ENCODE measurements at places on chromosomes 2 and 18.
A peak's percentile ranks its signal among the peaks of the same experiment; 100 is the strongest.

DNA sequence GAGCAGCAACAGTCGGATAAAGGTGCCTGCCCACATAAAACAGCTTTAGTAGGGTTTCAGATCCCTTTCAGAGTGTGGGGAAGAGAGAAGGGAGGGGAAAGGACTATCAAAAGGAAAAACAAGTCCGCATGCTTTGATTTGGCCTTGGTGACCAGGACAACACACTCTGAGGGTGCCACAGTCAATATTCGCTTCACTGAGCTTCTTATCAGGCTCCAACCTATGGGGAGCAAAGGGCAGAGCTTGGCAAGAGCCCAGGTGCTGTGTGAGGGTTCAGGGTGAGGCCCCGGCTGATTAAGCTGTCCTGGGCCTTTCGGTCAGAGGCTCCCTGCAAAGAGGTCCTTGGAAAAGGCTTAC lies 237.4 kb upstream of the SMAD2 start:
- no peak for DNase-seq

- no peak for DNase-seq
These were observed 562 bp downstream of the TWSG1 start for GRCh38 chr18:9334973-9335696.

- DNase-seq, result no peak
These were observed 312.2 kb upstream of the EPAS1 start for GRCh38 chr2:45984896-45985473.

DNA sequence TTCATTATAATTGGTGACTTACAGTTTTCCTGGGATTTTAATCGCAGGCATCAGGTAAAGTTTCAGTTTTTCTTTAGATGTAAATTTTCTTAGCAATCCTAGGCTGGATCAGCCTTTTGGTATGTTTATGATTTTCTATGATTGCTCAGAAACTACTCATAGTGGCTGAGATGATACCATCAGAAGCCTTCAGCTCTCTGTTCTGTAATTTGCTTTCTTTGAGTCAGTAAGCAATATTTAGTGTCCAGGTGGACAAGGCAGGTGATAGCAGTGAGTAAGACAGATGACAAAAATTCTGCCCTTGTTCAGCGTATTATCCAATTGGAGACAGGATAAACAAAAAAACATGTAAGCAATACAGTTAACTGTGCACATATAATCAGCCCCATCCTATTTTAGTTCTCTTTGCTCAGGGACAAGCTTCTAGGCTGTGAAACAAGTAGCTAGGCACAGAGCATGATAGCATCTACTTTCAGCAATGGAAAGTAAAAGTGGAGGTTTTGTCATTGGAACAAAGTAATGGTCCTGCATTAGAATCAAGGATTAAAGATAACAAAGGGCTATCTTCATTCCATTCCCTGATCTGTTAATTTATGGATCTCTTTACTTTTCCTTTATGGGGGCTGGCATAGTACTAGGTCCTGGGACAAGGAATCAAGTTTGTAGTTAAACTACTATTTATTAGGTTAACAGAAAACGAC lies 100.8 kb downstream of the EPC2 start:
- no peak for DNase-seq

- DNase-seq, result no peak
These were observed 105.1 kb downstream of the SLC8A1 start for GRCh38 chr2:40346535-40347354.

GRCh38 chr2:190648289-190649034 lies 421 bp upstream of the NAB1 start:
- peak; percentile 92 for DNase-seq

DNA sequence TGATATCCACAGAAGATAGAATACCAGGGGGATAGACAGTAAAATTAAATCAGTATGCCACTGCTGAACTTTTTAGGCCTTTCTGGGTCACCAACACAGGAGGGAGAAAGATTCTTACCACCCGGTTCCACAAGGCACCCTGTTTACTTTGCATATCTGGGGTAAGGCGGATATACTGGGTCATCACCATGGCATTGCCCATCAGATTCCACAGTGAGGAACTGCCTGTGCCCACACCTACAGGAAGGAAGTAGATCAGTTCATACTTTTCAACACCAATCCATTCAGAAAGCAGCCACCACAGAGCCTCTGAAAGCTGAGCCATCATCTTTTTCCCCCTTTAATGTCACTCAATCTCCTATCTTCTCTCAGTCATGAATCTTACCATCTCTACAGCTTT lies 2.0 kb downstream of the LMAN2L start:
- DNase-seq, result peak; percentile 71

DNA sequence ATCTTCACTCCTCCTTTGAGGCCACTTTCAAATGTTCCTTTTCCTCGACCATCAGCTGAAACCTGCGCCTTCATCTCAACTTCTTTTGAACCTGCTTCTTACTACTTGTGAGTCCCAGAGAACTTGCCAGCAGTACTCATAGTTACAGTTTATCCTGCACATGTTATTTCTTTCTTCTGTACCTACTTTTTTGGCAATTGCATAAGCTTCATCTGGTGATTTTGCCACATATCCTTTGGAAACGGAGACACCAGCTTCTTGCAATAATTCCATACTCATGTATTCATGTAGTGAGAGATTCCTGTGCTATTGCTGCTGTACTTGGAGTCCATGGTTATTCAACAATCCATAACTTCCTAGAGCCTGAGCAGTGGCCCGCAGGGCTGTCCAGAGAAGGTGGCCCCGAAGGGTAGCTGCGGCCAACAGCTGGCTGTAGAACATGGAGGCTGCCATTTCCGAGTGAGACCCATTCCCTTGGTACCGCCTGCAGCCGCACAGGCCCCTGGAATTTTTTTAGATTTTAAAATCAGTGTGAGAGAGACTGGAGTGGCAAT lies 39.4 kb downstream of the EFR3B start:
- no peak for DNase-seq

DNA sequence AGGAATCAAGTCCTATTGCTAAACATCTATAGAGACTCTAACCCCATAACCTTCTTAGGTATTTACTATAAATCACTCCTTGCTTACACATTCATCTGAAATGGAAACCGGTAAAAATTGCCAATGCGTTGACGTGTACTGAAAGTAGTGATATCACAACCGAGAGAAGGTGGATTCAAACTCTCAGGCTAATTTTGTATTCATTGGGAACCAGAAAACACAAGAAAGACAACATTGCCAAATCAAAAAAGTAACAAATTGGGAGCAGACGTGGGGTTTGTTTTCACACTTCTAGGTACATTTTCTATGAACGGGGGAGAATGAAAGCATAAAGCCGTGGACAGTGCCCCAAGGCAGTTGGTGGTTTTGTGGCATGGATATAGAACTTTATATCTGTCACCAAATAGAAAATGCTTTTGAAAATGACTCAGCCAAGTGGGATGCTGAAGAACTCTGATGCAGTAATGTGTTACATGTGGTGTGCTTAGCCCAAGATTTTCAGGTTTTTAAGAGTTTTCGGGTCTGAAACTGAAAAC lies 155.1 kb upstream of the RASGRP3 start:
- no peak for DNase-seq

DNA sequence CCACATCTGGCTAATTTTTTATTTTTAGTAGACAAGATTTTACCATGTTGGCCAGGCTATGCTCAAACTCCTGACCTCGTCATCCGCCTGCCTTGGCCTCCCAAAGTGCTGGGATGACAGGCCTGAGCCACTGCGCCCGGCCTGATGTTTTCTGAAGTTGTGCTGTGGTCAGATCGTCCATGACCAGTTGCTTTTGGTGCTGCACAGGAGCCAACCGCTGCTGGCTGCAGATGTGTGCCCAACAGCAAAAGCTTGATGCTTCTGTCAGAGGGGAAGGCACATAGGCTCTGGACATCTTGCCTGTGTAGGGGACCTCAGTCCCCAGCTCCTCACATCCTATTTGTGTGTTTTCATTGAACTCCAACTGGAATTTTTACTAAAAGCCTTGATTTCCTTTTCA lies 218.3 kb downstream of the AGAP1 start:
- no peak for DNase-seq

DNA sequence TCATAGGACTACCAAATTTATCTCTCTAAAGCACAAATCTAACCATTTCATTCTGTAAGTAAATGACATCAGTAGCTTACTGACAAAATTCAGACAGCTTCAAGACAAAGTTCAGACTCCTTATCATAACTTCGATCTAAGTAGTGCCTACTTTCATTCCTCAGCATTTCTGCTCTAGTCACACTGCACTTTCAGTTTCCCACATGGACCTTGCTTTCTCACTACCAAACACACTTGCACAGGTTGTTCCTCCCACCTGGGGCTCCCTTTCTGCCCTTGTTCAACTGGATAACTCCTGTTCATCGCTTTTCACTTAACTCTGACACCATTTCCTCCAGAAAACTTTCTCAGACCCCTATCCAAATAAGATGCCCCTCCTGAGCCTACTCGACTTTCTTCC lies 22.1 kb upstream of the CCDC150 start:
- no peak for DNase-seq

DNA sequence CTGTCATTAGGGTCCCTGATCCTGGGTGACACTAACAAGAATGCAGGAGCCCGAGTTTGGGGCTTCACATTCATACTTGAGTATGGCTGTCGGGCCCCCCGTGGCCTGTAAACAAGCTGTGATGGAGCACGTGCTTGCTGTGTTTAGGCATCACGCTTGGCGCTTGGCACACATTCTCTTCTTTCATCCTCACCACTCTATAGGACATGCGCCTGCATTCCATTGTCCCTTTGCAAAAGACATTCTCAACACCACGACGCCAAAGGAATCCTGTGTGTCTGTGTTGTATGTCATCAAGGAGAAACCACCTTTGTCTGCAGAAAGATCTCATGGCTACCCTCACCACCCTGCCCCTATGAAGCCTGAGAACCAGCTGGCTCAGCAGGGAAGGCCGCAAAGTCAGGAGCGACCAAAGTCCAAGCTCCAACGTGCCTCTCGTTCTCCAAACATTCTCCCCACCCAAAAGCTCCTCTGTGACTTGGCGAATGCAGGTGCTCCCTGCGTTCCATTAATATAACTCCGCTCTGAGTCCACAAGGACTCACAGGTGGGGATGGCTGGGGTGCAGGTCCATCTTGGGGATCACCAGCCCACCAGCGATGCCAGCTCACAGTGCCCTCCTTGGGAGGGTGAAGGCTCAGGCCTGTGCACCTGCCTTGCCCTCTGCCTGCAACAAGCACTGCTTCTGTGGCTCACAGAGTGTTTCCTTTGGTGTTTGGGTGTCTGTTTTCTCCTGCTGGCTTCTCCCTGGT lies 6.2 kb upstream of the PER2 start:
- no peak for DNase-seq

GRCh38 chr18:32152705-32153448 lies 37.0 kb upstream of the MEP1B start:
- DNase-seq, result no peak

DNA sequence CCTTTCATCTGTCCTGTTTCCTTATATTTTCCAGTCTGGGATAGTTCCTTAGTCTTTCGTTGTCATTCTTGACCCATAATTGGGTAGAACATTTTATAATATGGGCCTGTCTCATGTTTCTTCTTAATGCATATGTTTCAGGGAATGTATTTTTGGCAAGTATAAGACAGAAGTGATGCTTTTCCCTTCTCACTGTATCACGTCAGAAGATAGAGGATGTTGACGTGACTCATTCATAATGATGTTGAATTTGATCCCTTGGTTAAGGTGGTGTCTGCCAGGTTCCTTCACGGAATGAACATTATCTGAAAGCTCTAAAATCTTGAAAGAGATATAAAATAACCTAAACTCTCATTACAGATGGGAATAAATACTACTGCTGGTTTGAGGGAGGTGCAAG lies 18.8 kb downstream of the CDH7 start:
- DNase-seq, result no peak

DNA sequence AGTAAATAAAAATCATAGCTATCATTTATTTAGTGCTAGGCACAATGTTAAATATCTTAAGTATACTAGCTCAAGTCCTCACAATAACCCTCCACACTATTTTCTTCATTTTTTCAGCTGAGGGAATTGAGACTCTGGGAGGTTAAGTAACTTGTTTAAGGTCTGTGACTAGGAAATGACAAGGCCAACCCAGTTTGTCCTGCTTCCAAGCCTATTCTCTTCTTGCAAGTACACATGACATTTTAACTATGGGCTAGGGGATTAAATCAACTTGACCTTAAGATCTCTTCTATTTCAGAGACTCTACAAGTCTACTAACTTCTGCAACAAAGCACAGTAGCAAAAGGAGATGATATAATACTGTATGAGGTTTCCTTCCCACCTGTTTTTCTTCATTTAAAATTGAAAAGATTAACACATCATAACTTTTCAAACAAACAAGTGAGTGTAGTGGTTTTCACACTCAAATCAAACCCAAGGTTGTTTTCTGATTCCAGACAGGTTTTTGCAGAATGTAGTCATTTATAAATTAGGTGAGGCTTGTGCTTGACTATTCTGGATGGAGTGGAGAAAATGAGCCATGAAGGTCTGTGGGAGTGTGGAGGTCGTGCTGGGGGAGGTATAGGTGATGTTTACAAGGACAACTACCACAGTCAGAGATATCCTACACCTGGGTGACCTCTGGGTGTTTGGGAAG lies 57.0 kb downstream of the CD28 start:
- no peak for DNase-seq

DNA sequence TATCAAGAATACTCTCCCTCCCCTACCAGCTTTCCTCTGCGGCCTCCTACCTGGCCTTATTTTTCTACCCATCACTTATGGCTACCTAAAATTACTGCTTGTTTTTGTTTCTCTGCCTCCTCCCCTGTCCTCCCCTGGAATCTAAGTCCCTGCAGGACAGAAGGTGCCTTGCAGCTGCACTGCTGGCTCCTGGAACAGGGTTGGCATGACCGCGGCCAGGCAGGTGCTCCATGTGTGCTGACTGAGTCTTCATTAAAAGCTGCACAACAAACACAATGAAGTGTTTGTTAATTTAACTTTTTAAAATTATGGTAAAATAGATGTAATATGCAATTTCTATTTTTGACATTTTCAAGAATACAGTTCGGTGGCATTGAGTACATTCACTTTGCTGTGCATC lies 171.9 kb upstream of the FHL2 start:
- no peak for DNase-seq

GRCh38 chr2:100923461-100924060 lies 78.5 kb upstream of the RPL31 start:
- no peak for DNase-seq

GRCh38 chr2:192267484-192267883 lies 72.8 kb upstream of the TMEFF2 start:
- DNase-seq, result no peak

DNA sequence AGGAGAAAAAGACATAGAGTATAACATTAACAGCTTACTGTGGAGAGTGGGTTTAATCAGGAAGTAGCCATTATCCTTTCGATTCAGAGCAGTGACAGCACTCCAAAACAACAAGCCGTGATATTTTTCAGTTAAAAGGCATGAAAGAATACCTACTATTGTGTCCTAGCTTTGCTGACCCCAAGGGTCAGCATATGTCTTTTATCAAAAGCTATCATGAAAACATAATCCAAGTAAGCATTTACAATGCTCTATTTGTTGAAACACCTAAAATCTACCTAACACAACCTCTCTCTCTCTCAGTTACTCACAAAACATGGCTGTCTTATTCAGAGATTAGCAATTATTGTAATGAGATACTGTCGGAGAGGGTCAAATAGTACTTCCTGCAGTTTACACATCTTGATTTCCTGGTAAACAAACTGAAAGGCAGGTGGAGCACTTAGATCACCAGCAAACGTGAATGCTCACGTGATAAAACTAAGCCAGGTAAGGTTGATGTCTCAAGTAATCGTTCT lies 100.0 kb downstream of the BAZ2B start:
- DNase-seq, result peak; percentile 80

Measured in CD4-positive, alpha-beta memory T cell (primary cell).